ENCODE measurements at places on chromosomes 5 and 9. TPM values are rescaled to one million over a fixed set of nuclear protein-coding genes. Genes with fewer than 3 reads are reported as not detected.

DNA sequence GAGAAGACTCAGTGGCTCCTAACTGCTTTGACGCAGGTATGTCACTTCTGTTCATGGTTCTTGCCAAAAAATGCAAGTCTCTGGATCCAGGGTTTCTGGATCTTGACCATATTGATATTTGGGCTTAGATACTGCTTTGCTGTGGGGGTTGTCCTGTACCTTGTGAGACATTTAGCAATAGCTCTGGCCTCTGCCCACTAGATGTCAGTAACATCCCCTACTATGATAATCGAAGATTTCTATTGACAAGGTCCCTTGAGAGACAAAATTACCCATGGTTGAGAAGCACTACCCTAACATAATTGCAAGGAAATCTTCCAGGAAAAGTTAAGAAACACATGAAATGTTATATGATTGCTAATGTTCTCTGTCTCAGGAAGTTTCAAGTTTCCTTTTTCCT is 285.4 kb downstream of the TMEM232 start:
- DNase-seq: no peak

DNA sequence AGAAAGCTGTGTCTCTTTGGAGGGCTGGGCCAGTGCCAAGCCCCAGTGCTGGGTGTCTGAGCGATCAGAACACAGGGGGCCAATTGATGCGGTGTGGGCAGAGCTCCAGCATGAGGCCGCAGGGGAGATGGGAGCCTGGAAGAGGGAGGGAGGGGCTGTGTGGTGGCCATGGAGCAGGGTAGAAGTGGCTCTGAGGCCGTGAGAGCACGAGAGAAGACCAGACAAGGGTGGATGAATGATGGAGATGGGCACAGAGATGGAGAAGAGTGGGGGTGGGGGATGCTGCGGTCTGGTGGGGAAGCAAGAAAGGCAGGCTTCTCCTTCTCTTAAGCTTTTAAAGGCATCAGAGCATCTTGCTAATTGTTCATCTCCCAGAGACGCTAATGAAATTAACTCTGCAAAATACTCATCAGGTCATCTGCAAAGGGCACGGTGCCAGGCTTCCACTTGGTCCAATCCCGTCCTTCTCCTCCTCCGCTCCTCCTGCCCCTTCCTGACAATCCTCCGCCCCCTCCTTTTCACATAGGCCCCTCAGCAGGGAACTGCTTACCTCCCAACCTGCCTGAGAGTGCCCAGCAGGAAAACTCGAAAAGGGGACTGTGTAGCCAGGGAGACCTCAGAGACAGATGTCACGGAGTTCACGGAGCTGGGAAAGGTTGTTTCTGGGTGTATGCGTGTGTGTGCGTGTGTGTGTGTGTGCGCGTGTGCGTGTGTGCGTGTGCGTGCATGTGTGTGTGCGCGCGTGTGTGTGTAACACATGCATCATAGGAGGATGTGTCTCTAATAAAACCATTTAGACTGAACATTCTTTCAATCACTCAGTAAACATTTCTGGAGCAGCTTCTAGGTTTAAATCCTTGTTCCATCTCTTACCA is 7.1 kb upstream of the UNC5A start:
- DNase-seq: no peak

DNA sequence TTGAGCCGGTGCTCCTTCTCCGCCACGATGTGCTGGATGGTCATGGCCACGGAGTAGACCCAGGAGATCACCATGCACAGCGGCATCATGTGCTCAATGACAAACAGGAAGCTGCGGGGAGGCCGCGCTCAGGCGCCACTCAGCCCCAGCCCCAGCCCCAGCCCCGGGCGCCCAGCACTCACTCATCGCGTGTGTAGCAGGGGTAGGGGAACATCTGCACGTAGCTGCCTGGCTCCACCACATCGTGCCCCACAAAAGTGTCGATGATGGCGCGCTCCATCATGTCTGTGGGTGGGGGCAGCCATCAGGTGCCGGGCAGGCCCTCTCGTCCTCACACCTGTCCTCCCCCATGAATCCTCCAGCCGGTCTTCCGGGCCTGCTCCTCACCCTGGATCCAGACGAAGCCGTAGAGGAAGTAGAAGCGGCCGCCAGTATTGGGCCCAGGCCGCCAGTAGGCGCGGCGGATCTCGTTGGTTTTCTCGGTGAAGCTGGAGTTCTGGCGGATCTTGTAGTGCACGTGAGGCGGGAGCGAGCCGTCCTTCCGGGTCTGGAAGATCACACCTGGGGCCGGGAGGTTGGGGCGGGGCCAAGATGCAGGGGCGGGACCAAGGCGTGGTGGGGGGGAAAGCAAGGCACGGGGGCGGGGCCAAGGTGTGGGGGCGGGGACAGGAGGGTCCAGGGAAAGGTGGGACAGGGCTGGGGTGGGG is 10.1 kb downstream of the ABCA2 start:
- DNase-seq: no peak

DNA sequence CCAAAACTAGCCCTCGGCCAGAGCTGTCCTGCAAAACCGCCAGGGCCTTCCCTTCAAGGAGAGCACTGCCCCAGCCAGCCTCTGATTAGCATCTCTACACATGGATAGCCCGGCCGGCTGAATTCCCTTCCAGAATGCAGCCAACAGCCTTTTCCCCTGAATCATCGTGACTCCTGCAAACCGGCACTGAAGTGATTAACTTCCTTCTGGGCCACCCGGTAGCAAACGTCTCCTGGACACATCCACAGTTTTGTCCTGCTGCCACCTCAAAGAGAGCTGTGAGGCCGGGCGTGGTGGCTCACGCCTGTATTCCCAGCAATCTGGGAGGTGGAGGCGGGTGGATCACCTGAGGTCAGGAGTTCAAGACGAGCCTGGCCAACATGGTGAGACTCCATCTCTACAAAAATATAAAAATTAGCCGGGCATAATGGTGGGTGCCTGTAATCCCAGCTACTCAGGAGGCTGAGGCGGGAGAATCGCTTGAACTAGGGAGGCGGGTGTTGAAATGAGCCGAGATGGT is 21.1 kb upstream of the EEIG1 start:
- no peak for DNase-seq

DNA sequence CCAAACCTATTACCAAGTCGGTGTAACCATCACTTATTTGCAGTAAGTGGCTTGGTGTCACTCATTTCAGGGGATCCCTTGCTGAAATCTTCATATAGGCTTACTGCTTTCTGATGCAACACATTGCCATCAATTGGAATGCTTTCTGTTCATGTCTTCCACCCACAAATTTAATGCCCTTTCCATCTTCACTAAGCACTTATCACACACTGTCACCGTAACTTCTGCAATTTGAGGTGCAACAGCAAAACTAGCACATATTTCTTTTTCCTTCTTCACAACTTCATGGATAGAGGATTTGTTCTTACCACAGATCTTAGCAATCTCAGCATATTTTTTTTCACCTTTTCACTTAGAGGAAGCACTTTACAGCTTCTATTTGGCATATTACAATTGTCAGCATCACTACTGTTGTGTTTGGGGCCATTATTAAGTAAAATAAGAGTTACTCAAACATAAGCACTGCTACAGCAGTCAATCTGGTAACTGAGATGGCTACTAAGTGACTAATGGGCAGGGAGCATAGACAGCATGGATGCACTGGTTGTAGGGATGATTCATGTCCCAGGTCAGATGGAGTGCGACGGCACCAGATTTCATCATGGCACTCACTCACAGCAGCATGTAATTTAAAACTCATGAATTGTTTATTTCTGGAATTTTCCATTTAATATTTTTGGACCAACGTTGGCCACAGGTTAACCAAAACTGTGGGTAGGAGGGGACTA is 70.1 kb downstream of the PIP5K1B start:
- no peak for DNase-seq

DNA sequence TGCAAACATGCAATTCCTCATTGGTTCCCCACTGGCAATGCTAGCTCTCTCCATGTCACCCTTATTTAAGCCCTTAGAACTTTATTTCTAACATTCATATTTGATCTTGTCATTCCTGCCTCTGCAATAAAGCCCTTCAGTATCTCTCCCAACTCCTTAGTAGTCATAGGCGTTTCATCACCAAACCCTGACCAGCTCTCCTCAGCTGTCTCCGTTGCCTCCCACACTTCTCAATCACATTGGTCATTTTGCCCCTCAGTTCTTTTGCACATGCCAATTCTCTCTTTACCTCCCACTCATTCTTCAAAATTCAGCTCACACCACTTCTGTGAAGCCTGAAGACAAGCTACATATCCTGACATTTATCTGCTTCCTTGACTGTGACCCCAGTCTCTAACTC is 2.8 kb upstream of the RUSC2 start:
- no peak for DNase-seq

- no peak for DNase-seq
Observed at GRCh38 chr5:19229179-19229835, 758.7 kb downstream of the CDH18 start.

DNA sequence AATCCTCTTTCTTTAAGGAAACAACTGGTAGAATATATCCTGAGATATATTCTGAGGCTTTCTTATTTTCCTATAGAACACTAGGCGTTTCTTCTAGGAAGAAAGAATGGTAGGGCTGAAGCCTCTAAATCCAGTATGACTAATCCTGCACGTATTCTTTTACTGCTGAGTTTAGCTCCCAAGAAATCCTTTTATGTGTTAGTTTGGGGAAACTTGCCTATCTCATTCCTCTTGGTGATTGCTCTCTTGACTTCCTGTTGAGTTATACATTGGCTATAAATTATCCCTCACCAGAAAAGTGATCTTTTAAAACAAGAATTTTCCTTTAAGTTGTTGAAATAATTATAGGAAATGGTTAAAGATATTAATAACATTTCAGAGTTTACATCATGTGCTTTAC is 422.9 kb downstream of the TMEM161B start:
- no peak for DNase-seq

DNA sequence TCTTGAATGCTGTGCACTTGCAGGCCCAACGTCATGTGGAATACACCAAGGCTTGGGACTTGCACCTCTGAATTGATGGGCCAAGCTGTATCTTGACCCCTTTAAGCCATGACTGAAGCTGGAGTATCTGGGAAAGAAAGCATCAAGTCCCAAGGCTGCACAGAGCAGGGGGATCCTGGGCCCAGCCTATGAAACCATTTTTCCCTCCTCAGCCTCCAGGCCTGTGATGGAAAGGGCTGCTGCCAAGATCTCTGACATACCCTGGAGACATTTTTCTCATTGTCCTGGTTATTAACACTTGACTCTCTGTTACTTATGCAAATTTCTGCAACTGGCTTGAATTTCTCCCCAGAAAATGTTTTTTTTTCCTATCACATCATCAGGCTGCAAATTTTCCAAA is 174.0 kb upstream of the SNX2 start:
- DNase-seq: no peak

- no peak for DNase-seq
Observed at GRCh38 chr5:68657055-68657961, 436.5 kb upstream of the SLC30A5 start.

DNA sequence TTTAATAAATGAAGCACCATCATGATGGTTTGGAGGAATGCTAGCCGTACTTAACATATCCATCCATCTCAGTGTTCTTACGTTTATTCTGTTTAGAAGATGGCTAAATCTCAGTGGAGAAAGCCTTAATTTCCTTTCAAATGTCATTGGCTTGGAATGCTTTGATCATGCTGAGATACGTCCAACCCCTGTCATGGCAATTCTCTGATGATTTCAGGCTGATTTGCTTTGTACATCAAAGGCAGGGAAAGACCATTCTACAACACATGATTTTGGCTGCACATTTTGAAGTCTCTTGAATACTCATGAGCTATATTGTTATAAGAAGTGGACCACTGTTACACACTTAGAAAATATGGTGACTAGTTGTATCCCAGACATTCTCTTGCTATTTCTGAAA is 1048.4 kb downstream of the MAT2B start:
- DNase-seq: no peak

DNA sequence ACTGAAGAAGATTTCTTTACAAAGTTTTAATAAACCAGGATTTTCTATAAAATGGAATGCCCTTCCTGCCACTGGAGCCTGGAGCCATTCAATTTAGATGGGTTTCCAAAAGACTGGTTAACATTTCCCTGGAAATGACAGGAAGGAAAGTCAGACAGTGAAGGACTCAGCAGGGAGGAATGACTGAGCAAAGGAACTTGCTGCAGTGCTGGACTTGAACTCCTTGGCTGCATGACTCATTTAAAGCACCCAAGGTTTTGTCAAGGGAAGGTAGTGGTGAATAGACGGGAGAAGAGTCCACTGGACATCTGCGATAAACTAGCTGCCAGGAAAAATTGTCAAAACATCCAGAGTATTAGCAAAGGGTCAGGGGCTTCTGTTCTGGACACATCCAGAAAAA is 163.8 kb upstream of the SLC28A3 start:
- DNase-seq: no peak

GRCh38 chr9:107708791-107709190 is 219.2 kb upstream of the KLF4 start:
- no peak for DNase-seq

DNA sequence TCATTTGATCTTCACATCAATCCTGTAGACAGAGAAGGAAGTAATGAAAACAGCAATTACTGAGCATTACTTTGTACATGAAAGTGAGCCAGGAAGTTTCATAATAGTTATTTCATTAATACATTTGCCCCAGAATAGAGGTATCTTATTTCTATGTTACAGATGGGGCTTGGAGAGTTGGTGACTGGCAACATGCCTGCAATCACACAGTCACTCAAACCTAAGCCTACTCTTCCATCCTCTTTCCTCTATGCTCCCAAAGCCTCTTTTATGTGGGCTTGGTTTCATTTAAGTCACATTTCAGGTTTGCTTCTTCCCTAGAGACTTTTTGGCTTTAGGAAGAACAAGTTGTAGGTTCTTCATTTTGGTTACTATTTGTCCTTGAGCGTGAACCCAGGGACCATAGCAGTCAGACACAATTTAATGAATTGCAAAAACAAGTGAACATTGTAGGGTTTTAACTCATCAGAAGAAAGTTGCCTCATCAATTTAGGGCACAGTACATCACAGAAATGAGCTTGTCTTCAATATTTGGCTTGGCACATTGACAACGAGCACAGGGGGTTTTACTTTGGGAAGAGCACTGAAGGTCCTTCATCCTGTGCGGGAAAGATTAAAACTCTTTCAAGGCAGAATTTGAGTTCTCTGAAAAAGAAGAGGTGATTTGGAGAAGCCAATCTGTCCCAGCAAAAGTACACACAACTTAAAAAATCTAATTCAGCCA is 381.1 kb downstream of the TMEM38B start:
- DNase-seq: no peak

Gene SOX30
- 0.44 TPM for total RNA-seq

Gene RFX3
- 4.6 TPM for total RNA-seq

Gene ANKRD33B
- total RNA-seq: 2.0 TPM

Gene NME5
- 1.9 TPM for total RNA-seq

Gene FIBCD1
- total RNA-seq: 1.0 TPM

Gene SLC46A2
- not detected for total RNA-seq

Gene RNF183
- total RNA-seq: not detected

All from left cardiac atrium (tissue), 4 donors.